ENCODE measurements at places on chromosomes 16 and 17.

GRCh38 chr16:79327836-79328235, 272.7 kb downstream of the MAF start:
- DNase-seq: no peak

- DNase-seq: no peak
These were observed 11.6 kb downstream of the MYO1C start for GRCh38 chr17:1480747-1481465.

DNA sequence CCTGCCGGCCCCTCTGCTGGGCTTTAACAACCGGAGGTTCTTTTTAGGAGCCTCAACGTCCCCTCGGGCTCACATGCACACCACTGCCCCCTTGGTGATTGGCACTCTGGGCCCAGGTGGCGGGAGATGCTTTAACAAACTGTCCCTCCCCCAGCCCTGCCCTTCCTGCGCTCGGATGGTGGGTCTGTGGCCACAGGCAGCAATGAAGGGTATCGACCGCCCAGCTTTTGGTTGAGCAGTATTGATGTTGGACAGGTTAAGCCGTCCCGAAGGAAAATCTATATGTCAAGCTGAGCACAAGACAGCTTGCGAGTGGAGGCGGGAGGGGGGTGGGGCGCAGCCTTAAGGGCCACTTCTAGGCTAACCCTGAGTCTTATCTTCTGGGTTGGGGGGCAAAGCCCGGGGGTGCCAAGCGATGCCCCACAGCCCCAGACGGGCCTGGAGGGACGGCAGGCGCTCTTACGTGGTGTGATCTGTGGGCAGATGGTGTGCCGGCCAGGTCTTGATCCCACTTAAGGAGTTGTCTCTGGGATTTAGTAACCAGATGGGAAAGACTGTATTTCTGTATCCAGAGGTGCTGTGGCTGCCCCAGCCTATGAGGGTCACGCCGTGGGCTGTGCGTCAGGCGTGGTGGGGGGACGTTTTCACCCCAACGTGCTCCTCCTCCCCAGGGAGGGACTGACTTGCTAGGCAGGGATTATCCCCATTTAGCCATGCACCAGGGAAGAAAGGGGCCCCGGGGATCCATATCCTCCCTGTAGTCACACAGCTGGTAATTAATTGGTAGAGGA, 6.2 kb downstream of the GSE1 start:
- DNase-seq: no peak

DNA sequence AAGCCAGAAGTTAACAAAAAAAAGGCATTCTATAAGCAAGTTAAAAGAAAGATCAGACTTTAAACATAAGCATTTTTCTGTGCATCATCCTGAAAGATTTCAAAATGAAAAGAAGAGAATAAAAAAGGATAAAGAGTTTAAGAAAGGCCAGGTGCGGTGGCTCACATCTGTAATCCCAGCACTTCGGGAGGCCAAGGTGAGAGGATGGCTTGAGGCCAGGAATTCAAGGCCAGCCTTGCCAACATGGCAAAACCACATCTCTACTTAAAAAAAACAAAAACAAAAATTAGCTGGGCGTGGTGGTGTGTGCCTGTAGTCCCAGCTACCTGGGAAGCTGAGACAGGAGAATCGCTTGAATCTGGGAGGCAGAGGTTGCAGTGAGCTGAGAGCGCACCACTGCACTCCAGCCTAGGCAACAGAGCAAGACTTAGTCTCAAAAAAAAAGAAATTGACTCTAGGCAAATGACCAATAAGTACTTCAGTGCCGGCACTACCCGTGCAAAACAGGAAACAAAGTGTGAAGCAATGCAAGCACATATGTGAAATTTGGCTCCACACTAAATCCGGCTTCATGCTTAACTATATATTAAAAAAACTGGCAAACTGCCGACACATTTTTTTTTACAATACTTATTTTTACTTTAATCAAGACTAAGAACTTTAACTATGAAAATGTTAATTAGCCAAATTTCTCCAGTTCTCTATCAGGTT, 83.2 kb upstream of the C17orf78 start:
- DNase-seq: no peak

DNA sequence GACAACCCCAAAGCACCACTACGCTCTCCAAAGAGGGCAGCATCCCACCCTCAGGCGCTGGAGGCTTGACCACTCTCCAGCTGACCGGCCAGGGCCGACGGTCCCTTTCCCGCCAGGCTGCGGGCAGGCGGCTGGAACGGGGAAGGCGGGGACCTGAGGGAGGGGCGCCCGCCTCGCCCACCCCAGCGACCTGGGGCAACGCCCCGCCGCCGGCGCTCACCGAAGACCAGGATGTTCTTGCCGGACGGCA, 431 bp downstream of the DYNC1LI2 start:
- DNase-seq: no peak

DNA sequence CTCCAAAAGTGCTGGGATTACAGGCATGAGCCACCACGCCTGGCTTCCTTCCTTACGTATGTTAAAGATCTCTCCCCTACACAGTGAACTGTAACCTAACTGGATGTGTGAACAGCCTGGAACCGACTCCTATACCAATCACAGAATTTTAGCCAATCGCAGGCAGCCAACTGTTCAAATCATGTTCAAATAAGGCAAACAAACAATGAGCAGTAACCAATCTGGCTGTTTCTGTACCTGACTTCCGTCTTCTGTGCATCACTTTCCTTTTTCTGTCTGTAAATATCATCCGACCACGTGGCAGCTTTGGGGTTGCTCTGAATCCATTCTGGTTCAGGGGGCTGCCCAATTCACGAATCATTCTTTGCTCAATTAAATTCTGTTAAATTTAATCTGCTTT, 27.5 kb downstream of the TEKT5 start:
- no peak for DNase-seq

DNA sequence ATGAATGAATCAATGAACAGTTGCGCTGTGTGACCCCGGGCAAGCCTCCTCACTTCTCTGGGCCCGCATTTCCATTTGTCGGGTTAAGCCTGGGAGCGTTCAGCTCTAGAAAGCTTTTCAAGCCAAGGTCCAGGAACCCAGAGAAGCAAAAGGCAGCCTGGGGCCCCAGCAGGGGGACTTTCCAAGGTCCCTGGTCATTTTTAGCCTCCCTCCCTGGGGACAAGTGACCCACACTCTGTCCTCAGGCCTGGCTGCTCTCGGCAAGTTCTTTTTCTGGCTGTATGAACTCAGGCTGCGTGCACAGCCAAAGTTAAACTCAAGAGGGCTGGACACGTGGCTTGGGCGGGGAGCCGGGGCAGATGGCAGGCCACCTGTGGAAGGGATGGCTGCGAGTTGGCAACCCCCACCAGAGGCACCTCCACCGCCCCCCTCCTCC, 41.4 kb upstream of the CIBAR2 start:
- no peak for DNase-seq

- DNase-seq: no peak
These were observed 54.8 kb downstream of the VAC14 start for GRCh38 chr16:70746040-70746707.

GRCh38 chr17:8628609-8629169, 1.8 kb downstream of the MYH10 start:
- no peak for DNase-seq

DNA sequence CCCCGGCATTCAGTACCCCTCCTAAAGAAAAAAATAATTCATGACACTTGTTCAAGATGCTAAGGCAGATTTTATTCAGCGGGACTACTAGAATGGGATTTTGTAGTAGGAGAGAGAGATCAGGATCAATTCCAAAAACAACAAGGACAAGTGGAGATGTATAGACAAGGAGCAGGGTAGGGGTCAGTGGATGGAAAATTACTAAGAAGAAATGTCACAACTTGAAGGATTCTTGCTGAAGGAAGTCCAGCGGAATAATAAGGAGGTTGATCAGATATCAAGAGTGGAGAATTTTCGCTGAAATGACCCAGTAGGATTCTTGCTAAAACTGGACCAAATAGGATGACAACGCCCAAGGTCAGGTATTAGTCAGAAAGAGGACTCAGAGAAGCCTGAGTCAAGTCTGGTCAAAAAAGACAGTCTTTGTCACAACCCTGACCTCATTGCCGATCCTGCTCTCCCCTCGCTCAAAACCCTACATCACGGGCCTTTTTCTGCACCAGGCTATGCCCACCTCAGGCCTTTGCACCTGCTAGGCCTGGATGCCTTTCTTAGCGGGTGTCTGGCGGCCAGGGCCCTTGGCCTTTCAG, 36.9 kb downstream of the MMD start:
- no peak for DNase-seq

GRCh38 chr17:41396996-41397660, at the start of gene KRT31:
Gene KRT31 (minus strand): TSS chr17:41397608. CDS start chr17:41397539, 69 bp downstream.
- DNase-seq: no peak

GRCh38 chr17:30381340-30381659, 2.6 kb downstream of the CPD start:
- no peak for DNase-seq

GRCh38 chr16:31572821-31573220, 45.1 kb downstream of the AHSP start:
- DNase-seq: no peak

- no peak for DNase-seq
These were observed 68.2 kb upstream of the XYLT1 start for GRCh38 chr16:17538927-17539326.

DNA sequence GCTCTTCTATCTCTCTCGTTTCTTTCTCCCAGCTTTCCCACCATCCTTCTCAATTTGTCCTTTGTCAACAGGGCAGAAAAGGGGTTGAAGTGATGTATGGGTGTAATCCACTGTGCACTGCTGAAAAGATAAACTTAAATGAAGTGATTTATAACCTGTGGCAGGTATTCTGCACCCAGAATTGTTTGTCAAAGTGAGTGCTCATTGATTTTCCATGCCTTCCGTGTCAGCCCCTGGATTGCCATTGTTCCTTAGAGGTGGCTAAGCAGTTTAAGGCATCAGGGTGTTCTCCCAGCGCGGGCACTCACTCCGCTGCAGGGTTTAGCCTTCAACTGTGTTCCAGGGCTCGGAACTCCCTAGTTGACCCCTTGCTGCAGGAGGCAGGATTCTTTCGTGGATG, 82.9 kb downstream of the PITPNC1 start:
- no peak for DNase-seq

GRCh38 chr16:4004206-4004605, 112.0 kb downstream of the ADCY9 start:
- no peak for DNase-seq

DNA sequence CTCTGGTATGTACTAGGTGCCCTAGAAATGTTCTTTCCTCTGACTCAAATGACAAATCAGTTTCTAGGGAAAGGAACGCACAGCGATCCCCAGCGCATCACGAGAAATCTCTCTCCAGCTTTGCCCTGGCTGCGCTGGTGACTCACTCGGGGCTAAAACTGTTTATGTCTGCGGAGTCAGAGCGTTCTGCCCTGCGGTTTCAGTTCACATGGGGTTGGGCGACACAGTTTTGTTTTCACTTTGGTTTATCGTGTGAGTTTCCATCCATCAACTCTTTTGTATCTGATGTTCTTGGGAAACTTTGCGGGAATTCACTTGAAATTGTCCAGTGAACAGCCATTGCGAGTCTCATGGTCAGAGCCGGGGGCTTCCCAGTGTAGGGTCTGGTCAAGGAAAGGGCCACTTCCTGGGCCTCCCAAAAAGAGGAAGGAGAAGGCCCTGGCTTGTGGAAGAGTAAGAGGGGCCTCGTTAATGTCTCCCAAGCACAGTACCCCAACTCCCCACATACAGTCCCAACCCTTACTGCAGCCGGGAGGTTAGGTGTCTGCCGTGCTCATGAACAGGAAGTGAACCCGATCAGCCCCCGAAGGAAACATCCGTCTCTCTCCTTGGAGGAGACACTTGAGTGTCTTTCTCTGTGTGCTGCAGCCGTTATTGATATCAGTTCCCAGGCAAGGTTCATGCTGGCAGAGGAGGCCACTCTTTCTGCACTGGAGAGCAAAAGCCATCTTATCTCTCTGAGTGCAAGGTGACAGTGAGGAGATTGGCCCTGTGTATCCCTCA, 643.2 kb downstream of the WWOX start:
- peak; percentile 50 for DNase-seq

DNA sequence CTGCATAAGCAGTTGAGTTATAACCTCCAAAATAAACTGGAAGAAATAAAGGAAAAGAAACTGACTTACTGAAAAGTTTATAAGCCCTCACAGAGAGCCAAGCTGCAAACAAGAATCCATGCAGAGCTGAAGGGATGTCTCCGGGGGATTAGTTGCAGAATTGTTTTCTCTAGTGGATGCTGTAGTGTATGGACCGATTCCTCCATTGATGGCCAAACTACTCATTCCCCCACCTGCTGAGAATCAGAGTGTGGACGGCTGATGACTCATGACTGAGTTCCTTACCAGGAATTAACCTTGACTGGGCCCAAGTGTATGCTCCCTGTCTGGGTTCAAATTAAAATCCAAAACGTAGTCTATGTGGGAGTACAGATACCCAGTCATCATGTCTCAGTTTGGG, 93.9 kb upstream of the CDH8 start:
- no peak for DNase-seq

DNA sequence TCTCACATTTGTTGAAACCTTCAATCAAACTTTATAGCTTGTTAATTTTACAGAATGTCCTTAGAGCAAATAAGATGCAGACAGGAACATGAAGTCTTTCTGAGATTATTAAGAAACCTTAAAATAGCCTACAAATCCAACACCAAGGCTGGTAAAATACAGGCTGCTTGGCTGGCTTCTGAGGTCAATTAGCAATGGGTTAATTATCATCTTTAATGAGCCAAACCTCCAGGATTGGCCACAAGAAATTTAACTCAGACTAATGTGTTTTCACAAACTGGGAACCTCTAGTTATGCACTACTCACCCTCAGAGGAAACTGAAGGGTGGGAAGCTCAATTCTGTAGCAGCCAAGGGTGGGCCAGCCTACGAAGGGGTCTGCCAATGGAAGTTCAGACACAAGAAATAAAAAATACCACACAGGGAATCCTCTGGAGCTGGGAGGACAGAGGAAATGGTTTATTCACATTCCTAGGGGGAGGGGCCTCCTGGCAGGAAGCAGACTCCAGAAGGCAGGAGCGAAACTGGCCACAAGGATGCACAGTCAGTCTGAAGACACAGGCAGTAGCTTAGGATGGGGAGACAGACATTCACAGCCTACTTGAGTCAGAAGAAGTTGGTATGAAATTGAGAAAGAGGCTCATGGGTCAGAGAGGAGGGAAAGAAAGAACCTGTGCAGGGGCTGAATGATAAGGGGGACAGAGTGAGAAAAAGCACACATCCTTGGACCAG, 36.1 kb downstream of the HIC1 start:
- DNase-seq: no peak
